ENCODE measurements at places on chromosomes 16 and 17.

DNA sequence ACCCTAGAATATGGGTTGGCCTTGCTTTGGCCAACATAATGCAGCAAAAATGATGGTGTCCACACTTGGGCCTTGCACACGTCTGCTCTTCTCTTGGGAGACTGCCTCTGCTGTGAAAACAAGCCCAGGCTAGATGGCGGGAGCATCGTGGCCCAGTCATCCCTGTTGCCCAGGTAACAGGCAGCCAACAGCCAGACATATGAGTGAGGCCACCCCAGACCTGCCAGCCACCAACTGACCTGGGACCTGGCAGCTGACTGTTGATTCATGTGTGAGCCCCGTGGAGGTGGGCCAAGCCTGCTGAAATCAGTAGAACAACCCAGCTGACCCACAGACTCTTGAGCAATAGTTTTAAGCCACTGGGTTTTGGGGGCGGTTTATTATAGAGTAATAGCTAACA lies 39.4 kb upstream of the CDH3 start:
- no peak for DNase-seq

DNA sequence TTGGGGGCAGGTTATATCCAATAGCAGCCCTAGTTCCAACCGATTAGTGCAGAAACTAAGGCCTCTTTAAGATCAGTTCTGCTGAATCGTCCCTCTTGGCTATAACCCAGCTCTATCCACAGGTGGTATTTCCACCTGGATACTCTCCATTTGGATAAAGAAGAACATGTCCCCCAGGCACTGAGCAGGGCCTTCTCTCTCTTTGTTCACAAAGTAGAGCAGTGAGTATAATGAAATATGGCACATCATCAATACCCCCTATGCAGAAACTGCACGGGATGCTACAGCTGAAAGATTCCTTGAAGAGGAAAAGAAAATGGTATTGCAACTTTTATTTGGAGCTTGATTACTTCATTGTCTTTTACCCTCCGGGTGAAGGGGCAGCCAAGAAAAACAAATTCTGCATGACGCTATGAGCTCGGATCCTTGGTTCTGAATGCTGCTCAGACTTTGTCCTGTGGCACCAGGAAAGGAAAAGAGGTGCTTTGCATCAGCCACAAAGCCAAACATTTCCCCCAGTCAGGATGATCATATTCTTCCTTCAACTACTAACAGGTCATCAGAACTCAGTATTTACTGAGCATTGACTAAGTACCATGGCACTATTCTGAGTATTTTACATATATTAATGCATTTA lies 399.7 kb downstream of the NPIPA8 start:
- no peak for DNase-seq

- DNase-seq = no peak
Measured at GRCh38 chr16:85564277-85565051, 48.7 kb upstream of the GSE1 start.

DNA sequence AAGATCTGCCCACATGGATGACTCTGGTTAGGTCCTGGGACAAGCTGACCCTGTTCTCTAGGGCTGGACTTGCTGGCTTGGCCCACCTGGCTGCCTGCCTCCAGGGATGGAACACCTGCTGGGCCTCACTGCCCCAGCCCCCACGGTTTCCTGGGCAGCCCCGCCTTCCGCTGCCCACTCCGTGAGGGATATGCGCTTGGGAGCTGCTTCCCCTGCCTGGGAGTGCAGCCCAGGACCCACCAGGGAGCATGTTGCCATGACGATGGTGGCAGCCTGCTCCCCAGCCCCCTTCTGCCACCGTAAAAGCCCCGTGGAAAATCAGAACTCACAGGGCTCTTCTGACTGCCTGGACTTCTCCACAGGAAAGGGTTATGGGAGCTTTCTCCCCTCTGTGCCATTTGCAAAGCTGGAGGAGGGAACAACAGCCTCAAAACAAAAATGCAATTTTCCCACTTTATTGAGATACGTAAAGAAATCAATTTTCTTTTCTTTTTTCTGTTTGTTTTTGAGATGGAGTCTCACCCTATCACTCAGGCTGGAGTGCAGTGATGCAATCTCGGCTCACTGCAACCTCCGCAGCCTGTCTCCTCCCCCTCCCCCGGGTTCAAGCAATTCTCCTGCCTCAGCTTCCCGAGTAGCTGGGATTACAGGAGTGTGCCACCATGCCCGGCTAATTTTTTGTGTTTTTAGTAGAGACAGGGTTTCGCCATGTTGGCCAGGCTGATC lies 18.0 kb upstream of the GAS7 start:
- peak; percentile 2 for DNase-seq

GRCh38 chr17:45284176-45285140 lies 22.6 kb upstream of the SPATA32 start:
- DNase-seq = no peak

GRCh38 chr16:70601576-70602575 lies 44.5 kb upstream of the IL34 start:
- DNase-seq = no peak

GRCh38 chr16:55082591-55082976 lies 151.9 kb downstream of the IRX5 start:
- no peak for DNase-seq

- DNase-seq = no peak
Measured at GRCh38 chr16:89847051-89847939, 19.0 kb downstream of the SPIRE2 start.

GRCh38 chr16:27676839-27677238 lies 126.9 kb downstream of the KATNIP start:
- no peak for DNase-seq

- DNase-seq = no peak
Measured at GRCh38 chr16:27237219-27238015, 31.2 kb downstream of the NSMCE1 start.

- DNase-seq = no peak
Measured at GRCh38 chr17:10748531-10749181, 18.8 kb upstream of the TMEM220 start.

DNA sequence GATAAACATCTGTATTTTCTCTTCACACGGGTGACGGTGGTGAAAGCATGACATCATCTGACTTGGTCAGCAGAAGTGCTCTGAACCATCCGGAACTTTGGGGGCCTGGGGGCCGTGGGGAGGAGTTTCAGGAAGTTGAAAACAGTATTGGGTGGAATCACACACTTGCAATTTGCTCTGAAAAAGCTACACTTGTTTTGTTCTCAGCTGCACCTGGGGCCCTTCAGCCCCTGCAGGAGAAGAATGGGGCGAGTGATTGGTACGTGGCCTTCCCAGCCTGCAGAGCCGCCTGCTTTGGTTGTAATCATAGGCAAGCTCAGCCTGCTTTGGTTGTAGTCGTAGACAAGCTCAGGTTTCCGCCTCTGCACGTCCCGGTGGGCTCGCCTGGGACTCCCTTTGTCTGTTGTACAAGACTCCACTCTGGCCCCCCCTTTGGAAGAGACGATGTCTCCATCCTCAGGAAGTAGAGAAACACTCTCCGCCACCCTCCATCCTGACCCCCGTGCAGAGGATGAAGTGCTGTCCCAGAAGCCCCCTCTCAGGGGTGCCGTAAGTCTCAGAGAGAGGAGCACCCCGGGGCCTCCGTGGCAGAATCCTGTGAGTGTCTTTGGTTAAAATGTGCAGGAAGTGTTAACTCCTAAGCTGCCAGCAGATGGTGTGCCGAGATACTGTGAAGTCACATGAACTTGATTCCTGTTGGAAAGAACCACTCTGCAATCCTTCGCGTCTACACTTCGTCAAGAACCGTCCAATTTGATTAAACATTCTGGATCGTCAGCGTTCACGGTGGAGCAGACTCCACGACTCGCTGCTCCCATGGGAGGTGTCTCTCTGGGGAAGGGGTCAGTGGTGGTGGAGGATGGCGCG lies 5.4 kb downstream of the BANP start:
- no peak for DNase-seq

GRCh38 chr17:16466407-16466806 lies 25.6 kb downstream of the LRRC75A start:
- no peak for DNase-seq

GRCh38 chr16:1713933-1714332 lies 7.9 kb downstream of the MAPK8IP3 start:
- DNase-seq = no peak
